Dermis blood vessel endothelial cell (primary cell): ENCODE measurements at places on chromosomes 5 and 9. TPM values are rescaled to one million over a fixed set of nuclear protein-coding genes. Genes with fewer than 3 reads are reported as not detected.

RAPGEF6 gene
- total RNA-seq, result 21.4 and 23.8 TPM in 2 replicates

ARSK gene
- 2.7 TPM in 2 replicates for total RNA-seq

GPR151 gene
- total RNA-seq, result not detected in 2 replicates

FAXDC2 gene
- 11.4 and 11.9 TPM in 2 replicates for total RNA-seq

ZNF608 gene
- total RNA-seq, result 14.8 and 15.6 TPM in 2 replicates

LCN2 gene
- 0.14 TPM in 1 of 2 replicates, not detected in the other for total RNA-seq

SPATA31A3 gene
- total RNA-seq, result not detected in 2 replicates

ADGRD2 gene
- total RNA-seq, result not detected in 2 replicates

LCNL1 gene
- not detected in 2 replicates for total RNA-seq

OLFM1 gene
- total RNA-seq, result 6.5 and 17.2 TPM in 2 replicates

UBE2B gene
- total RNA-seq, result 28.9 and 51.4 TPM in 2 replicates
